ENCODE measurements at places on chromosomes 12 and 14.

GRCh38 chr14:54329082-54329695 is 67.6 kb upstream of the CDKN3 start:
- peak; percentile 79 for DNase-seq

DNA sequence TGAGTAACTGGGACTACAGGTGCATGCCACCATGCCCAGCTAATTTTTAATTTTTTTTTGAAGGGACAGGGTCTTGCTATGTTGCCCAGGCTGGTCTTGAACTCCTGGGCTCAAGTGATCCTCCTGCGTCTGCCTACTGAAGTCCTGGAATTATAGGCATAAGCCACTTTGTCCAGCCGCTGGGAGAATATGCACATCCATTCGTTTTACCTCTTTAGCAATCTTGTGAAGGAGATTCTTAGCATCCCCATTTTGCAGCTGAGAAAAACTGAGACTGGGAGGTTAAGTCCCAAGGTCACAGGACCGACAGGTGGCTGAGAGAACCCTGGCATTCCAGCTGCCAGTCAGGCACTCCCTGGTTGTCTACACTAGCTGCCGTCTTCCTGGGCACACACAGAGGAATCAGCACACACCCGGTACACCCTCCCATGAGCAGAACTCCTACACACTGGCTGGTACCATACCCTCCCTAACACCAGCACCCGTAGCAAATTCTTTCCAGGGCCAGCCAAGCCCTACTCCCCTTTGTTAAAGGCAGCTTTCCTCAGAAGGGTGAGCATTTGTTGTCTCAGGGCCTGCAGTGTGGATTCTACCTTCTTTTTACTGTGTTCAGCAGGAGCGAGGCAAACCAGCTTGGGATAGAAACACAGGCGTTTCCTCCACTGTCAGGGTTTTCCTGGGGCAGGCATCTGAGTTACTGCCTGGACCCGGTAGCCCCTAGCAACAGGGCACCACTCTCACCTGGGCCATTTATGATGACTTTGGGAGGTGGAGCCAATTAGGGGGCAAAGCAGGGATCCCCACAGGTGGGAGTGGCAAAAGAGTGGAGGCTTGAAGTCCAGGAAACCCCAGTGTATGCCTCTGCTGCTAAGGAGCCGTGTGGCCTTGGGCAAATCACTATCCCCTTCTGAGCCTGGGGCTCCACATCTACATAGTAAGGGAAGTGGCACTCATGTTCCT is 70.2 kb downstream of the IRF2BPL start:
- DNase-seq, result no peak

GRCh38 chr12:101891462-101891971 is 14.1 kb downstream of the DRAM1 start:
- DNase-seq, result peak; percentile 61

DNA sequence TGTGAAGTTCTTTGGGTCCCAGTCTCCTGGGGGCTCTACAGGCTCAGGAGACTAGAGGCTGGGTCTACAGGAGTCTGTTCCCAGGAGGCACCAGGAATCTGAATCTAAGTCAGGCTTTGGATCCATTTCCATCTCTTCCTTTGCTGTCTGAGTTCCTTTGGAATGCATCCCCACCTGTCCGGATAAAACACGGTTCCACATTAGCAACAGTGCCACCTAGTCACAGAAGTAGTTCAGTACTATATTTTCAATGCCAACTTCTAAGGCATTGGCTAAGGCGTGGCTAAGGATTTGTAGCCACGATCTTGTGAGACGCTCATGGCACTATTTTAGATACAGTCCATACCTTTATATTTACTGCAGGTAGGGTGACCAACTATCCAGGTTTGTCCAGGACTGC is 15.1 kb downstream of the ZC2HC1C start:
- DNase-seq, result no peak

- no peak for DNase-seq
These were observed 31.9 kb downstream of the CACNA2D4 start for GRCh38 chr12:1886396-1887008.

DNA sequence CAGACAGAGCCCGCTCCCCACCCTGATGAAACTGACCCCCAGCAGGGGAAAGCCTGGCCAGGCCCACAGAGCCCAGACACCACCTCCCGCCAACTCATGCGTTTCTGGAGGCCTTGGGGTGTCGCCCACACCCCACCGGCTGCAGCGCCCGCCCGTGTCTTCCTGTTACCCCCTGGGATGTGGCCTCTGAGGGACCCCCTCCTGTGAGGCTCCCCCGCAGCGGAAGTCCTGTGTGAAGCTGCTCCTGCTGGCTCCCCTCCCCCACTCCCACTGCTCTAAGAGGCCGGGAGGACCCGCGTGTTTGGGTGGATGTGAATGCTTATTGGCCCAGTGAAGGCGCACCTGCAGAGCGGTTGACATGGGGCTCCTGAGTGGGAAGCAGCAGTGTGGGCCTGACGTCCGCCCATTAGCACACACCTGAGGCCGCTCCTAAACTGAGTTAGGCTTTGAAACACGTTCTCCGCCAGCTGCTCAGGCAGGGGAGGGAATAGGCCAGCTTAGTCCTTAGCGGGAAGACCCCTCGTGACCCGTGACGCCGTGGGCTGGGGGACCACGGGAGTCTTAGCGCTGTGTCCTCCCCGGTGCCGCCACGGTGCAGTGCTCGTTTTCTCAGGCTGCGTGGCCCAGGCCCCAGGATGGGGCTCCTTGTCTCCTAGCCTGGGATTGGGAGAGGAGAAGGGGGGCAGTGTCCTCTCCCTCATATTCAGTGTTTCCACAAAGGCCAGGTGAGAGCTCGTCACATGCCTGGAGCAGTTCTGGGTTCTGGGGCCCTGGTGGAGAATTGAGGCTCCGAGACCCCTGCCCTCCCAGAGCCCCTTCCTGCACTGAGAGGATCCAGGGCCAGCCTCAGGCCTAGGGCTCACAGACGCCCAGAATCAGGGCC is 323.4 kb upstream of the SFSWAP start:
- no peak for DNase-seq

GRCh38 chr12:41224066-41224465 is 35.9 kb downstream of the PDZRN4 start:
- DNase-seq, result no peak

- DNase-seq, result no peak
These were observed 85.6 kb upstream of the DIO3 start for GRCh38 chr14:101475456-101476257.

- DNase-seq, result no peak
These were observed 12.1 kb upstream of the PNMA1 start for GRCh38 chr14:73726025-73726961.

- DNase-seq, result no peak
These were observed 59.8 kb downstream of the WASHC4 start for GRCh38 chr12:105167346-105167745.

DNA sequence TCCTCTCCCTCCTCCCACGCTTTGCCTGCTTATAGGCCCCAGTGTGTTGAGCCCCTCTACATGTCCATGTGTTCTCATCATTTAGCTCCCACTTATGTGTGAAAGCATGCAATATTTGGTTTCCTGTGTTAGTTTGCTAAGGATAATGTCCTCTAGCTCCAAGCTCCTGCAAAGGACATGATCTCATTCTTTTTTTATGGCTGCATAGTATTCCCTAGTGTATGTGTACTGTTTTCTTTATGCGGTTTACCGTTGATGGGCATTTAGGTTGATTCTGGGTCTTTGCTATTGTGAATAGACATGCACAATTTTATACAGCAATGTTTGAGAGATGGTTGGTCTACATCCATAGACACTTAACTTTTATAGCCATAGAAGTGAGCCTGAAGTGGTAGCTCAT is 5.1 kb downstream of the RESF1 start:
- no peak for DNase-seq

Data from cardiac muscle cell (in vitro differentiated cells and primary cell).